ENCODE measurements at places on chromosomes 7 and 10.
A peak's percentile ranks its signal among the peaks of the same experiment; 100 is the strongest.

DNA sequence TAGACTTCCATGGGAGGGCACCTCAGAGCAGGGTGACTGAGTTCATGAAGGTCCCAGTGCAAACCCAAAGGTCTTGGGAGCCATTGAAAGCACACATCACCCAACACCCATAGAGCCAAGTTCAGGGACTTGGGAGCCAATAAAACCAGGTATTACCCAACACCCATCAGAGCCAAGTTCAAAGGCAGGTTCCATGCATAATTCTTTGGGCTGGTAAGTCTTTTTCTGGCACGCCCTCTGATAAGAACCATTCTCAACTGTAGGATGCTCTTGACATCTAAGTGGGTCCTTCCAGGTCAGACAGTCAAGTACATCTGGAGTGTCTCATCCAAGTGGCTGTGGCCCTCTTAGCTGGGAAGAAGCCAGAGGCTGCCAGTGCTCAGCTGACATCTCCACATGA, 63.2 kb downstream of the EBF3 start:
- no peak for DNase-seq

GRCh38 chr7:80443325-80443724, 68.5 kb downstream of the GNAT3 start:
- DNase-seq, result no peak

DNA sequence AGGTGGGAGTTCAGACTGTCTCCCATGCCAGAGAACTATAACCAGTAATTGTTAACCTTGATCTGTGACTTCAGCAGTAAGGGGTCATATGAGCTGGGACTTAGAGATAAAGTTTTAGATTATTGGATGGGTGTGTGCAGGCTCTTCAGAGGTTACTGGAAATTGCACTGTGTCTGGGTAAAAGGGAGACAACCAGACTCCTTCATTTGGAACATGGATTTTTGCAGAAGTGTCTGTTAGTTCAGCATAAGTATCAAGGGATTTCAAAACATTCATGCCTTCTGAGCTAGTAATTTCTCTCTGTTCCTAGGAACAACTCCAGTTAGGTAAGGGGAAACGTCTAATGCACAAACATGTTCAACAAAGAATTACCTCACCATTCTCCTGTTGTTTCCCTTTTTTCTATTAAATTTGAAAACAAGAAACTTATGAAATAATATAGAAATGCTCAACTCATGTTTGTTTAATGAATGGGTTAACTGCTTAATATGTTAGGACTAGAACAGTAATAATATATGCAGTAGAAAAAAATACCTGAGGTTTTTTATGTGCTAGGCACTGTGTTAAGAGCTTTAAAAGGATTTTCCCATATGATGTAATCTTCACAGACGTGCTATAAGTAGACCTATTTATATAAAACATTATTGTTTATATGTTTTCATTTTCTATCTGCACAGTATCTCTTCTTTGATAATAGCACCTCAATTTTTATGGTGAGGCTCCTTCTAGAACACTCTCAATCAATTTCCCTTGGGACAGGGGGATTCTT, 233.0 kb downstream of the CACNA2D1 start:
- DNase-seq, result no peak

DNA sequence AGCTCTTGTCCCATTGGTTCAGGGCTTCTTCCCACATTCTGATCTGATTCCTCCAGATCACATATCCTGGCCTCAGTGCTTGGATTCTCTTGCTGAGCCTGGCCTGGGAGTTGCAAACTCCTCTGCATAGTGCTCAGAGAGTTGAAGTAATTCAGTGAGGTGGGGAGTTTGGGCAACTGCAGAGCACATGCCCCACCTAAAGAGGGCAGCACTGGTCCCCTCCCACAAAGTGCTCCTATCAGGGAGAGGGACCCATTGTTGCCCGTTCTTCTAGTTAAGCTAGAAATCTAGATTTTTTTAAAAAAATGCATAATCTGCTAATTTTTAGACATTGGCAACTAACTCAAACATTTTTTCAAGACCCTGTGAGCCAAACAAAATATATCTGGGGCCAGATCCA, 45.1 kb downstream of the CHN2 start:
- DNase-seq, result no peak

DNA sequence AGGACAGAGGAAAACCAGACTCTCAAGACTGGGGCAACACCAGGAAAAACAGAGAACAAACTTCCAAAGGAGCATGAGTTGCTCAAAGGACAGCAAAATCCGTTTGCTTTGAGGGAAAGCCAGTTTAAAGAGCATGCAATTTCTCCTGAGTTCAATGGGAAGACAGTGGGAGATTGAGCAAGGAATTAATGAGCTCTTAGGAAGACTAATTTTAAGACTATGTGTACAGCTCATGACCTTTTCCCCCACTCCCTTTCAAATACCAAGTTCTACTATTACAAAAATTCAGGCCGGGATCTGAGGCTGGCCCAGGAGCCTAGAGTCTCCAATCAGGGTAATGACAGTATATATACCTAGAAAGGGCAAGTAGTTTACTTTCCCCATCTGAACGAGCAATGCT, 79.2 kb downstream of the EPDR1 start:
- no peak for DNase-seq

DNA sequence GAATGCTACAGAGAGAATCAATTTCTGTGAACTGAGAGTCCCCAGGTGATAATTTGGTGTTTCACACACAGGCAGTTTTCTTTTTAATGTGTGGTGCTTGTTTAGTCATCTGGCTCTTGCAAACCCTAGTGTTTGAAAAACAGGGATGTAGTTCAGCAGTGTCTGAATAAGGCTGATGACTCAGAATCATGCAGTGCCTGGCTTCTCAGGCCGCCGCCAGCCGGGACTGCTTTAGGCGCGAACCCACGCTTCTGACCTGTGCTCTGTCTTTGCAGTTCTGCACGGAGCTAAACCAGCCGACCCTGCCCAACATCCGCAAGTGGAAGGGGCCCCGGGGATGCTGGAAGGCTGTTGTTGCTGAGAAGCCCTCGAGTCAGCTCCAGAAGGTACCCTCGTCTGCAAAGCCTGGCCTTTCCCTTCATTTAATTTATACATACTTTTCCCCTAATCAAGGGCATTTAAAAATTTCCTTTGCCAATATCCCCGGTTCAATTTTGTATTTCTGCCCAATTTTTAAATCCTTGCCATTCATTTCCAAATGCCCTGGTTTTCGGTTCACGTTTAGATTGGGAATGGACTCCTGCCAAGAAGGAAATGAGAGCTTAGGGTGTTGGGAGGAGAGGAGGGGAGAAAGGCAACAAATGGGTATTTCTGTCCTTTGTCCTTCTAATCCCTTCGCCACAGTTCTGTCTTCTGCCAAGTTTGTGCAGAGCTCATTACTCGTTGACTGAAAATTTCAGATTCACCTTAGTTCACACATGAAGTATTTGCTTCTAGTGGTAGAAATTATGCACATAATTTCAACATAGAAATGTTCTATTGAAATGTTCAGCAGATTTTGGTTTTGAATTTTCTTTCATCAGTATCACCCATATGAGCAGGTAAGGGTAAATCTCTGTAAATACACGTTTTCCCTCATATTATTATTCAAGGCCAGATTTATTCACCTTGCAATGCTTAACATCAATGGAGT, 108.5 kb upstream of the ANLN start:
- DNase-seq, result no peak

DNA sequence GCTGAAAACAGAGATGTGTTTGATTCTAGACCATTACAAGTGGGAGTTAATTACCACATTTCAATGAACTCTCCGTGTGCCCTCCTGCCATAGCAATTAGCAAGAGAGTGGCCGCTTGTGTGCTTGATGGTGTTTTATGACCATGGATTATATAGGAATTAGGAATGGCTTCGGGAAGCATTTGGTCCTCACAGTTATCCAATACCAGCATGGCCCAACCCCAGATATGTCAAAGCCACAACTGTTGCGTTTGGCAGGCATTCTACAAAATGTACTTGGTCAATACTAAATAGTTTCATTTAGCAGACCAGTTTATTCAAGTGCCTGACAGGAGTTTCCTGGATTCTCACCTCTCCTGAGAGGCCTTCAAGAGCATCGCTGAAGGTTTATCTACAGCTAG, 509.0 kb upstream of the GALNT17 start:
- DNase-seq, result no peak

GRCh38 chr7:42590771-42591310, 321.0 kb downstream of the C7orf25 start:
- DNase-seq, result no peak

DNA sequence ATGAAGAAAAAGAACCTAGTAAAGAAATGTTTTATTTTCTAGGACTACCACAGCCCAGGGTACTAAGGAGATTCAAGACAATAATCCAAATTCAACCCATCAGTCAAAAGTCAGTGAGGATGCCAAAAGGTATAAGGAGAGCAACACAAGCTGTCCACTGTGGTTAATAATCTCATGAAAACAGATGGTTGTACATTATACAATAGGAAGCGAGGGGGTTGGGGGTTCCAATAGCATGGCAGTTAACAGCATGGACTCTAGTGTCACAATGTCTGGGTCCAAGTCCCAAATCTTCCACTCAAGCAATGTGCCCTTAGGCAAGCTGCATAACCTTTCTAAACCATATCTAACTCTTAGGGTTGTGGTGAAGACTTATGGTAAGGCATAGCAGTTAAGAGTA, 35.1 kb downstream of the BRAF start:
- no peak for DNase-seq

DNA sequence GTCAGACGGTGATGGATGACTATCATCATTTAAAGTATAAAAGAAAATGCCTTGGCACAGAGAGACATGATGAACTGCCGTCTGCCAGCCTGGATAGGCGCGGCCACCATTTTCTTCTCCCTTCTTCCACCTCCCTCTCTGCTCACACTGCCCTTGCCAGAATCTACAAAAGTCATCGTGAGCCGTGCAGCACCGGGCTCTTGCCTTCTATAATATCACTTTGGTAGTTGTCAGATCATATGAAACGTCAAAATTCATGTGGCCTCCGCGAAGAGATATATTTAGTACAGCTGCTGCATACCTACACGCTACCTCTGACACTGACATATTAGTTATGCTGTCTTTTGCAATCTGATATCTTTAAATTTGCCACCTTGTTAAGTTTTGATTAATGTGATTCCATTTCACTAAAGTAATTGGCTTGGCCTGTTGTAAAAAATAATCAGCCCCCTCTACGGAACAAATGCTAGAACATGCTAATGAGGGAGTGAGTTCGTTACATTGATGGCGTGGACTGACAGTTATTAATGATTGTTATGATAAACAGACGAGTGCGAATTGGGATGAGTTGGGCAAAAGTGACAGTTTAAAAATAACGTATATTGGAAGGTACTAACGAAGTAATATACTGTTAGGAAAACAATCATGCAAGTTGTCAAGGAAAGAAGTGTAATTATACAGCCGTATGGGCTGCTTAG, 214.9 kb downstream of the LRMDA start:
- no peak for DNase-seq

DNA sequence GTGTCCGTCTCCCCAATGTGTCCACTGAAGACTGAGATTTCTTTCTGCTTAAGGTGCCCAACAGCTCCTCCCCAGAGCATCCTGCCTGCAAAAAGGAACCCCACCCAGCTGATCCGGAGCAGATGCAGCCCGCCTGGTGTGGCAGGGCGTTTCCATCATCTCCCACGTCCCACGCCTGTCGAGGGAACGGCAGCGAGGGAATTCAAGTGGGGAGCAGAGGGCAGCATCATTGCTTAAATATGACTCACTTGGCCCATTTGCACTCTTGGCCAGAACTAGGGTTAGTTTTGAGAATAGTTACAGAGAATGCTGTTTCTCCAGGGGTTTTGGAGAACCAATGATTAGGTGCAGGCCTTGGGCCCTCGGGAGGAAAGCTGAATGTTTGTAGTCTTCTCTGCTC, 20.8 kb downstream of the VWA2 start:
- no peak for DNase-seq

GRCh38 chr7:2709553-2710285, 21.7 kb downstream of the AMZ1 start:
- DNase-seq, result peak; percentile 2

DNA sequence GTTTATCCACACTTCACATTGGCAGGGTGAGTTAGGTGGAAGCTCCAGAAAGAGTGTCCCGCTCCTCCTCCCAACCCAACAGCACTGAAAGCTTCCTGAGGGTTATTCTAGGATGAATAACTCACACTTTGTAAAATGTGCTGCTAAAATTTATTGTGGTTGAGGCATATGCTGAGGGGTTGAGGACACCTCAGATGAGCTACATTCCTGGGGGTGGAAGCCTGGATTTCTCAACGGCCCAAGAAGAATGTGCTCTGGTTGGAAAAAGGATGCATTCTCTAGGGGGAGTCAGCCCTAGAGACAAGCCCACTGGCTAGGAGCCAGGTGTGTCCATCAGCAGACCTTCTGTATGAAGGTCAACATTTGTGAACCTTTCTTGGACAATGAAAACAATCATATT, 91.5 kb upstream of the PDE1C start:
- no peak for DNase-seq

DNA sequence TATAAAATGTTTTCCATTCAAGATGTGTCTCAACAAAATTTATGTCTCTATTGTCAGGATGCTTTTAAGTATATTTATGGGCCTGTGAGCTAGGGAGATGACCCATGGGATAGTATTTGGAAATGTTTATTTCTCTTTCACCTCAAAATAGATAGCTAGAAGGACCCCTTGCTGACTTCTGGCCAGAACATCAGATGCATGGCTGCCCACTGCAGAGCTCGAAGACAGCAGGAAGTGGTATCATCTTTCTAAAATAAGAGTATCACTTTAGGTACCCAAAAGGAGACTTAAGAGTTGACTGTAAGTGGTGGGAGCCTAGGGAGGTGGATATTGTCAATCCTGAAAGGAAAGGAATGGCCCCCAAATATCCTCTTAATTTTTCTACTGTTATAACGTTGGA, 264.4 kb downstream of the NEBL start:
- DNase-seq, result no peak

- no peak for DNase-seq
Observed at GRCh38 chr10:119543814-119544642, 1.5 kb upstream of the RGS10 start.

DNA sequence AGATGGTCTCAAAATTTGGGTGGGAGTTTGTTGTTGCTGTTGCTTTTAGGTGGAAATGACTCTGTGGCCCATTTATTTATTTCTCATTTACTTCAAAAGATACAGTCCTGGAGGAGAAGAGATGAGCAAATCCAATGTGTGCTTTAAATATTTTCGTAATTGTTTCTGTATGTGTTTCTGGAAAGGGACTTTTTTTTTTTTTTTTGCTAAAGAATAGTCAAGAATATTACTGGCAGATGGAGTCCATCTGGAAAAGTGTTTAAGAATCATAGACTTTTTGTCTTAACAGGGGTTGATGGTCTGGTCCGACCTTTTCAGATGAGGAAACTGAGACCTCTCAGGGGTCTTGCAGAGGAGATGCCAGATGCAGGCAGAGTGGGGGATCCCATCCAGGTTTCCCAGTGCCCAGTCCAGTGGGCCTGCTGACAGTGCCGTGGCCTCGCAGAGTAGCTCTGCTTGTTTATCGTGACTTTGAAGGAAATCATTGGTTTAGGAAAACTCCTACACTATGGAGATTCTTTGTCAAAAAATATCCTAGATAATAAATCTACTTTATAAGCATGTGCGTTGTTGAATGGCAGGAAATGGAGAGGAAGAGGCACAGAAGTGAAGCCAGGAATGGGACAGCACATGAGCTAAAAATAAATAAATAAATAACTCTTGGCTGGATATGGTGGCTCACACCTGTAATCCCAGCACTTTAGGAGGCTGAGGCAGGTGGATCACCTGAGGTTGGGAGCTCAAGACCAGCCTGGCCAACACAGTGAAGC, 164.3 kb upstream of the SVIL start:
- DNase-seq, result no peak

GRCh38 chr7:86643561-86644281, at the start of gene GRM3:
Gene GRM3, plus strand, starts transcription at chr7:86643909. Its CDS starts 121,237 bp downstream, at chr7:86765146.
- DNase-seq, result no peak

GRCh38 chr7:70237256-70237655, 639.0 kb downstream of the AUTS2 start:
- peak; percentile 79 for DNase-seq
